ENCODE measurements at places on chromosomes 12 and 14.

- DNase-seq = no peak
Measured at GRCh38 chr12:11106288-11106687, 14.2 kb upstream of the TAS2R43 start.

DNA sequence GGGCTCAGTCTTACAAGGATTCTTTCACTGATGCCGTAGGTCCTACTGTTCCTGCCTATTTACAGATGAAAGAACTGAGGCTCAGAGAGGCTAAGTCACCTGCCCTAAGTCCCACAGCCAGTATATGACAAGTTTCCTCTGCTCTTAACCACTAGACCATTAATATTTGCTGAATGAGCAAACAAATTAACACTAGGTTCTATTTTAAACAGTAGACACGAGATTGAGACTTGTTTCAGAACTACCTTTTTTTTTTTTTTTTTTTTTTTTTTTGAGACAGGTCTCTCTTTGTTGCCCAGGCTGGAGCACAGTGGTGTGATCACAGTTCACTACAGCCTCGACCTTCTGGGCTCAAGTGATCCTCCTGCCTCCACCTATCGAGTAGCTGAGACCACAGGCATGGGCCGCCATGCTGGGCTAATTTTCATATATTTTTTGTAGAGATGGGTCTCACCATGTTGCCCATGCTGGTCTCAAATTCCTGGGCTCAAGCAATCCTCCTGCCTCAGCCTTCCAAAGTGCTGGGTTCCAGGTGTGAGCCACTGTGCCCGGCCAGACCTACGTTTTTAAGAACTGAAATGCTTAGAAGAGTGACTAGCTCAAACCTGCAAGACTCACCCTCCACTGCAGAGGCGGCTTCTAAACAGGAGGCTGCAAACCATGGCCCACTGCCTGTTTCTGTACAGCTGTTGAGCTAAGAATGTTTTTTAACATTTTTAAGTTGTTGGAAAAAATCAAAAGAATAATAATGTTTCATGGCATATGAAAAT is 12.9 kb downstream of the SYNE3 start:
- no peak for DNase-seq

- no peak for DNase-seq
Measured at GRCh38 chr14:64438181-64438841, 27.0 kb upstream of the AKAP5 start.

GRCh38 chr12:80282761-80283160 is 161.3 kb upstream of the PTPRQ start:
- no peak for DNase-seq

DNA sequence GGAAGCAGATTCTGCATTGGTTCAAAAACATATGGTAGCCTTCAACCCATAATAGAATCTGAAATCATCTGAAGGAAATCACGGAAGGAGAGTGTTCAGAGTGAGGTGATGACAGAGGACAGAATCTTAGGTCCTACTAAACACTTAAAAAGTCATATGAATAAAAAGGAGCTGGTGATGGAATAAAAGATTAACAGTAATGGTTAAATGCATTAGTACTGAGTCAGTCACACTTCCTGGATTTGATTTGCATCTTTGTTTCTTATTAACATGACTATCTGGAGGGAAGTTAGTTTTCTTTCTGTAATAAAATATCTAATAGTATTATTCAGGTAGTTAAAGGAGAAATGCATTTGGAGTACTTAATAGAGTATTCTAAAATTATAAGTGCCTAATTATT is 296.3 kb upstream of the ATXN7L3B start:
- DNase-seq = no peak

DNA sequence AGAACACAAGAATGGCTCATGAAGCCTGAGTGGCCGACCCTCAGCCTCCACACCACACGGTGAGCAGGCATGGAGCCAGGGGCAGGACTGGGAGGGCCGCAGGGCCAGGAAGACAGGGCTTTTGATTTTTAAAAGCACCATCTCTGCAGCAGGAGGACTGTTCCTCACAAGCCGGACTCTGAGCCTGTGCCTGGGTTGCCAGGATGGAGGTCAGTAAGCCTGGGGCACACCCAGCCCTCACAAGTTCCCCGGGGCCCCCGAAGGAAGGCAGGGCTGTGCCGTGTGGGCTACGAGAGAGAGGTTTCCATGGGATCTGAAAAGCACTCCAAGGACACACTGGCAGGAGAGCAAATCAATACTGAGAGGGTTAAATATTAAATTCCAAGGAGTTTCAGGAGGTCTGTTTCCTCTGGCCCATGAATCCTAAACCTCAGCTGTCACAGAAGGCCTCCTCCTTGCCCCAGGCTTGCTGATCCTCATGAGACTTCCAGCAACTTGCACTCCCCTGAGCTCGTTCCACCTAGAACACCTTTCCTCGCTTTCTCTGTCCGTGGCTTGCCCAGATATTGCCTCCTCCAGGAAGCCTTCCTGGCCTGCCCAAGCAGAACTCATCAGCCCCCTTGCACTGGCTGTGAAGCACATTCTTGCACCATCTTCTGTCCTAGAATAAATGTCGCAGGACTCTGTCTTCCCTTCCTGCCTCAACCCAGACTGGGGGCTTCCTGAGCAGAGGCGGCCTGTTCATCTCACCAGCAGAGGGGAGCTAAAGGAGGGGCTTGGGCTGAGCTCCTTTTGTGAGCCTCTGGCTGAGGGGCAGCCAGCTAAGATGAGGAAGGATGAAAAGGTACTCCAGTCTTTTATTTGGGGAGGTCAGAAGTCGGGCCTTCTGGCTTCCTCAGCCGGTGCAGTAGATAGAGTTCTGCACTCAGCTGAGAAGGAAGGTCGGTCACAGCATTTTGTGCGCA is 64.6 kb downstream of the CCDC88C start:
- DNase-seq = peak; percentile 34

DNA sequence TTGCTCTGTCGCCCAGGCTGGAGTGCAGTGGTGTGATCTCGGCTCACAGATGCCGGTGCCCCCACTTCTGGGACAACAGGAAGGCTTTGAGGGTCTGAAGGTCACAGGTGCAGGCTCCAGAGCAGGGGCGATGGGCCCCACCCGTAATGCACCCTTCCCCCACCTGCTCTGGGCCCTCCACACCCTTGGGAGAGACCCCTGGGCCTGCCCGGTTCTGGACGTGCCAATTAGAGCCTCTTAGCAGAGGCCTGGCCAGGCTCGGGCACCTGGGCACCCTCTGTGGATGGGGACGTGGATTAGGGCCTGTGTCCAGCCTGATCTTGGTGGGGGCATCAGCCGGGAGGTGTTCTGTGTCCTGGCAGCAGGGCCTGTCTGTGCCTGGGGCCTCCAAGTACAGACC is 62.2 kb downstream of the KIF26A start:
- DNase-seq = no peak

DNA sequence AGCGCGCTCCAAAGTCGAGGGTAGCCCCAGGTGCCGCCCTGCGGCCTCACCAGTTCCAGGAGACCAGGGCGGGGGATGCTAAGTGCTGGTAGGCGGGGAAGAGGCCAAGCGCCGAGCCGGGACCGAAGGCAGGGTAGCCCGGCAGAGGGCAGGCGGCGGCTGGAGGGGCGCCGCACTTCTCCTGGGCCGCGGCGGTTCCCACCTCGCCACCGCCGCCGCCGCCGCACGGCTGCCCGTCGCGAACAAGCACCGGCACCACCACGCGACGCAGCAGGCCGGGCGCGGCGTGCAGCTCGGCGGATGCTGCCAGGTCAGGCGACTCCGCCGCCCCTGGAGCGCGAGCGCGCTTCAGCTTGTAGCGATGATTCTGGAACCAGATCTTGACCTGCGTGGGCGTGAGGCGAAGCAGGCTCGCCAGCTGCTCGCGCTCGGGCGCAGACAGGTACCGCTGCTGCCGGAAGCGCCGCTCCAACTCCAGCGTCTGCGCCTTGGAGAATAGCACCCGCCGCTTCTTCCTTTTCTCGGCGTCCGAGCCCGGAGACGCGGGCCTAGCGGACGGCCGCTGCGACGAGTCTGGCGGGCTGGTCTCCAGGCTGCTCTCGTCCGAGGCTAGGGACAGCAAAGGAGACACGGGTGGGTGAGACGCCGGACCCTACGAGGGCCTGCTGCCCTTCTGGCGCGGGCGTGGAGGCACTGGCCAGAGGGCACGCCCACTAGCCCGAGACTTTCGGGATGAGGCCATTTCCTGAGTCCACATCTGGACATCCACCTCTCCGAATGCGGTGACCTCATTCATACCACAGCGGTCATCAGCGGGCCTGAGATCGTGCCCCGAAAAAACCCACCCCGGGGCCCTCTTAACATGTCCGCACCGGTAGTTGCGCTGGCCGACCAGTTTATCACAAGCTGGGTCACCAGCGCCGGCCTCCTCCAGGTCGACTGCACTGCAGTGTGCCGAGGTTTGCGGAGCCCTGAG is 1.3 kb downstream of the NKX2-8 start:
- DNase-seq = peak; percentile 44

DNA sequence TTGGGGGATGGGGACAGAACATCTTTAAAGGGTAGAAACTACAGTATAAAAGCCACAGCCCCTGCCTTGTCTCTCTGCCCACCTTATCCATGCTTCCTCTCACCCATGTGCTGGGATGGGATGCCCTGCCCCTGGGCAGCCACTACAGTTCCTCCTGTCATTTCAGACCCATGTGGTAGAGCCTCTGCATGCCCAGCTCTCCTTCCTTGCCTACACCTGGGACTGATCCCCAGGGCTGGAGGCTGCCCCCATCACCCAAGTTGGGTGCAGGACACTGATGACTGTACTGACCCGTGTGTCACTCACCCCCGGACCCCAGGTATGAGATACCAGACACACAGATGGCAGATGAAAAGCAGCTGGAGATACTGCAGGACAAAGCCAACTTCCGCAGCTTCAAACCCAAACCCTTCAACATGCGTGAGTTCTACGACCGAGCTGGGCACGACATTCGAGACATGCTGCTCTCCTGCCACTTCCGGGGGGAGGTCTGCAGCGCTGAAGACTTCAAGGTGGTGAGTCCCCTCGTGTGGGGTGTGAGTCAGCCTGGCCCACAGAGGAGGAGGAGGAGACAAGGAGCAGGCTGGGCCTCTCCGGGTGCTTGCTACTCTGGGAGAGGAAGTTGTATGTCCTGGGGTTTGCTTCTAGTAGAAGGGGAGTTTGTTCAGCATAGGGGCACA is 2.2 kb downstream of the ASIC1 start:
- DNase-seq = no peak

DNA sequence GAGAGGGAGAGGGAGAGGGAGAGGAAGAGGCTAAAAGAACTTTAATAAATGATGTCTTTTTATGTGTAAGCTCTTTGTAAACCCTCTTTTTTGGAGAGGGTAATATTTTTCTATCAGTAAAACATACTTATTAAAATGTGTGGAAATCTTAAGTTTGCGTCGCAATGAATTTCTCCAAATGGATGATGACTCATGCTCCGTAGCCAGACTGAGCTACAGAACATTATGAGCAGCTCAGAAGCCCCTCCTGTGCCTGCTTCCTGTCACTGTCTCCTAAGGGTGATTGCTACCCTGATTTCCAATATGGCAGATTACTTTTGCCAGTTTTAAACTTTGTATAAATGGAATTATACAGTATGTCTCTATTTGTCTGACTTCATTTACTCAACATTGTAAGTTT is 13.0 kb upstream of the PYGL start:
- DNase-seq = no peak

All from left hindlimb (tissue), 1 donor.